ENCODE measurements at places on chromosomes 5 and 9. TPM values are rescaled to one million over a fixed set of nuclear protein-coding genes. Genes with fewer than 3 reads are reported as not detected.

C9 gene
- not detected for total RNA-seq

PIP5KL1 gene
- total RNA-seq: not detected

GRCh38 chr5:12870872-12871539 is 966.8 kb upstream of the CTNND2 start:
- DNase-seq: no peak

GRCh38 chr5:91928754-91929521 is 545.8 kb upstream of the ARRDC3 start:
- no peak for DNase-seq

GRCh38 chr5:111755942-111756381 is 1.0 kb downstream of the NREP start:
- no peak for DNase-seq

DNA sequence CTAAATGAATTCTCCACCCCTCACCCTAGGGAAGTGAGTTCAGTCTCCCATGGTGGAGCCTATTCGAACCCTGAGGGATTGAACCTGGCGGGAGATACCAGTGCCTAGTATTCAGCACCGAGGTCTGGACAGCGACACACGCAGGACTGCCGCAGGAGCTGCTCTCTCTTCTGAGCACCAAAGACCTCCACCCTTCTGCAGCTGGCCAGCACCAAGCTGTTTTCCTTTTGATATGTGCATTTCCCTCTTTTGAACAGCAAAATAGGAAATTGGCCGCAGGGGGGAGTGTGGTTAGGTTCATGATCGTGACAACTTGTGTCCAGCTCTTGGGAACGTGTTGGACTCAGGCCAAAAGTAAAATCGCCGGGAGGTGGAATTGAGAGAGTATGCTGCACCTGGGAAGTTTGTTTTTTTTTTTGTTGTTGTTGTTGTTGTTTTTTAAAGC is 1.2 kb upstream of the PCSK1 start:
- peak; percentile 15 for DNase-seq

SHROOM1 gene
- 0.61 TPM for total RNA-seq

- no peak for DNase-seq
Measured at GRCh38 chr5:83281658-83282057, 189.9 kb upstream of the VCAN start.

GRCh38 chr5:132812123-132812765 is 858 bp upstream of the SOWAHA start:
- no peak for DNase-seq

GRCh38 chr5:125232779-125233230 is 486.4 kb upstream of the ZNF608 start:
- no peak for DNase-seq

DNA sequence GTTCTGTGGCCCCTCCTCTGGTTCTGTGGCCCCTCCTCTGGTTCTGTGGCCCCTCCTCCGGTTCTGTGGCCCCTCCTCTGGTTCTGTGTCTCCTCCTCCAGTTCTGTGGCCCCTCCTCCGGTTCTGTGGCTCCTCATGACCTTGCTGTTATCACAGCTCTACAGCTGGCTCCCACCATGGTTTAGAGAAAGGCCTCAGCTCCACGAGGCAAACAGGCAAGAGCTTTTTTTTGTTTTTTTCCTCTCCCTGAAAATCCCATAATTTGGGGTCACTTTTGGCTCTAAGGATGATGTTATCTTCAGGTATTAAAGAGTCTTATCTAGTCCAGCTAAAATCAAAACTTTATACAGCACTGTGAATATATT is 31.8 kb downstream of the C5orf15 start:
- no peak for DNase-seq

- no peak for DNase-seq
Measured at GRCh38 chr5:27377626-27378025, 339.2 kb upstream of the CDH9 start.

DNA sequence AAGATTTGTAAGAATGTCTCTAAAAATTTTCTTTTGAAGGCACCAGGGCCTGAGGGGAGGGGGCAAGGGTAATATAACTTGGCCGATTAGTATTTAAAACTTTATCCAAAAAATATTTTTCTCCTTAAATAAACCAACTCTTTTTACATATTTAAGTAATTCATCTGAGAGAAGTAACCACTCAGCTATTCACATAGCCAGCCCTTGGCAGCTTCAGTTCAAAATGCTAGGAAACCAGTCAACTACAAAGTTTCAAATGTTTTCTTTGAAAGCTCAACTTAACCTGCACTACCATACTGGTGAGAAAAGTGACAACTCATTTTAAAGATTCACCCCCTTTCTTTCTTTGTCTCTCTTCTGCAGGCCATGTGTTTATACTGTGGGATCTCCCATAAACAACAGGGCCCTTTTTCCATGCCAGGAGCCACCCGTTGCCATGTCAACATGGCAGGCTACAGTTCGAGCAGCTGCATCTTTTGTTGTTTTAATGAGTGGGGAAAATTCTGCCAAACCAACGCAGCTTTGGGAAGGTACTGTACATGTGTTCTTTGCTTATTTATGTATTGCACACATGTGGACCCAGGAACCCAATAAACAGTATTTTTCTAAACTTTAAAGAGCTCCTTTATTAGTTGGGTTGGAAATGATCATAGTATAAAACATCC is 46.3 kb downstream of the AOPEP start:
- no peak for DNase-seq

GRCh38 chr9:127558581-127559246 is 53.4 kb upstream of the STXBP1 start:
- DNase-seq: no peak

DEPDC1B gene
- total RNA-seq: 0.42 TPM

- DNase-seq: no peak
Measured at GRCh38 chr9:447230-448025, 232.8 kb downstream of the DOCK8 start.

ZNF879 gene
- 2.9 TPM for total RNA-seq

SLCO6A1 gene
- total RNA-seq: not detected

DNA sequence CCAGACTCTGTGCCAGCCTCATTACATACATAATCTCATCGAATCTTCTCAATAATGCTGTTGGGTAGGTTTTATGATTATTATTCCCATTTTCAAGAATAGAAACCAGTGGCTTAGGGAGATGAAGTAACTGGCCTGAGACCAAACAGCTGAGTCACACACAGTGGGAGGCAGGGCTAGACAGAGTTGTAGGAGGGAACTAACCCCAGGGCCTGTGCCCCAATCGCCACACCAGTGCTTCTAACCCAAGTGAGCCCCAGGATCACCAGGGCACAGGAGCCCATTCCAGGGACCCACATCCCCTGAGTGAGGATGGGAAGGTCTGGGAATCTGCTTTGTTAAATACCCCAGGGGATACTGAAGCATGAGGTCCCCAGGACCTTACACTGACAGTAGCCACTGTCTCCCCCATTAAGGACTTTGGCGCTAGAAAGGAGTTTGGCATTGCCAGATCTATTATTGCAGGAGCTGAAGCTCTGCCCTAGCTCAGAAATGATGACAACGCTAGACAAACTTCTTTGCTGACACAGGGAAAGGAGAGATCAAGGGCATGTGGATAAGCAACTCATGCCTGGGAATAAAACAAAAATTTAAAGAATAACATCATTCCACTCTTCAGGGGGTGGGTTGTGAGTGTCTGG is 63.8 kb upstream of the PPARGC1B start:
- no peak for DNase-seq

DNA sequence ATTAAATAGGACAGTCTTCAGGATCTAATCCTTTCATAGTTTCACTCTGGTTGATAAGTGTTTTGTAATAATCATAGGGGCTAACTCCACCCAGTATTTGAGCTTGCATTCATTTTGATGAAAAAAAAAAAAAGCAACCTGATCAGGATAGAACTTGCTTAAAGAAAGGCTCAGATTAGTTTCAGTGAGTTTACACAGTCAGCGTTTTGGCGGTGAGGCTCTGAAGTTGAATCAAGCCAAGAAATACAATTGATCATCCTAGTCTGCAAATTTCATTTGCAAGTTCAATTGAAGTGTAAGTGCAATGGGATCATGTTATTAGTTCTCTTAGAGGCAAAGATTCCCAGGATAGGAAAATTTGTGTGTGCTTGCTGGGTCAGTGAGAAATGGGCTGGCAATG is 159.7 kb upstream of the ELL2 start:
- DNase-seq: no peak

DNA sequence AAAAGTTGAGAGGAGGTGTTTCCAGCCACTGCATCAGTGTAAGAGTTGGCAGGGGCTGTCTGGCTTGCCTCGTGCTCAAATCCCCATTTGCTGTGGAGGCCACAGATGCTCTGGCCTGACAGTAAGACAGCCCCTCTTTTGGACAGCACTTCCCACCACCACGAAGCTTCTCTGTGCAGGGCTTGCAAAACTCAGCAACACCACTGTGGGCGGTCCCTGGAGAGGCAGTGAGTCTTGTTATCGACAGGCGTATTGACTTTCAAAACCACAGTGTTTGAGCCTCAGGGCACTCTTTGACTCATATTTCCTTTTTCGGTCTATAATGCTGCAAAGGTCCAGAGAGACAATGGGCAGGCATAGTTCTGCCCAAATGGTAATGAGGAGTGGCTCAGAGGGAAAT is 539.5 kb downstream of the EBF1 start:
- no peak for DNase-seq

- no peak for DNase-seq
Measured at GRCh38 chr9:91825422-91825821, 124.6 kb downstream of the ROR2 start.

DNA sequence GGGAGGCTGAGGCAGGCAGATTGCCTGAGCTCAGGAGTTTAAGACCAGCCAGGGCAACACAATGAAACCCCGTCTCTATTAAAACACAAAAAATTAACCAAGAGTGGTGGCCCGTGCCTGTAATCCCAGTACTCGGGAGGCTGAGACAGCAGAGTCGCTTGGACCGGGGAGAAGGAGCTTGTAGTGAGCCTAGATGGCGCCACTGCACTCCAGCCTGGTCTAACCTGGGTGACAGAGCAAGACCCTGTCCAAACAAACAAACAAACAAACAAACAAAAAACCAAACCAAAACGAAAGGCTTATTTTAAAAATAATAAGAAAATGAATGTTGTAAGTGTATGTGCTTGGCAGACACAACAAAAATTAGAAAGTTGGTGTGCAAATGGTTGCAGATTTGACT is 536.3 kb upstream of the PTPRD start:
- DNase-seq: no peak

SLC28A3 gene
- 0.23 TPM for total RNA-seq

LRRC19 gene
- not detected for total RNA-seq

DNA sequence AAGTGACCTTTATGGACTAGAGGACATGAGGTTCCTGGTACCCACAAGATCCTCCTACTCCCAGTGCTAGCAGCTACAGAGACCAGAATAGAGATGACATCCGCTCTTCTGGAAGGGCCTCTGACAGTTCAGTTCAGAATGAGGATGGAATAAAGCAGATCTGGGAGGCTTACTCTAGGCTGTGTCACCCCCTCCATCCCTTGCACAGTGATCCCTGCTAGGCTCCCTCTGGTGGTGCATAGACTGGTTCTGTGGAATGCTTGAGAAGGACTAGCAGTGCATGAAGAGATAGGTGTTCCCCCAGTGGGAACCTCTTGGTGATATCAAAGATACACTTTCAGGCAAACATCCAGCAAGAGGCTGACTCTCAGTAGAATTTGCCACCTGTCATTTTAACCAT is 83.0 kb downstream of the NPR3 start:
- DNase-seq: no peak

MARCOL gene
- total RNA-seq: not detected

SOX30 gene
- total RNA-seq: not detected

- DNase-seq: no peak
Measured at GRCh38 chr5:103466495-103466894, 96.1 kb downstream of the NUDT12 start.

SEMA4D gene
- total RNA-seq: 41.7 TPM

DNA sequence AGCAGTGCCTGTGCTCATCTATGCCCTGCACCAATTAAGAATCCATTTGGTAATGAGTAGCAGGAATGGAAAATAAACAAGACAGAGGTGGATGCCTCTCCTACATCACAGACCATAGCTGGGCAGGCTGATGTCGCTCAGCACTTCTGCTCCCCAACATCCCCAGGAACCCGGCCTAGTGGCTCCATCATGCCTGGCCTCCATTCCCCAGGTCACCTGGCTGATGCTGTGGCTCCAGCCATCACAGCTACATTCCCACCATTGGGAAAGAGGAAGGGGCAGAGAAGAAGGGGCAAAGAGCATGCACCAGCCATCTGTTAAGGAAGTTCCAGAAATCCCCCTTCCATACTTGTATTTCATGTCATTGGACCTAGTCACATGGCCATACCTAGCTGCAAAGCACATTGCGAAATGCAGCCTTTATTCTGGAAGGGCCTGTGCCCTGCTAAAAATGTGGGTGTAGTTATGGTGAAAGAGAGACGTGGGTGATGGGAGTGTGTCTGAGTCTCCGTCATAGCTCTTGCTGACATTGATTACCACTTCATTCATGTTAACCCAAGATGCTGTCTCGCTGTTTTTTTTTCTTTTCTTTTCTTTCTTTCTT is 86.1 kb upstream of the ADAMTS2 start:
- no peak for DNase-seq

KIF27 gene
- total RNA-seq: 2.0 TPM

SLC36A3 gene
- total RNA-seq: not detected

GRCh38 chr5:41465493-41466171 is 44.8 kb downstream of the PLCXD3 start:
- DNase-seq: no peak

DNA sequence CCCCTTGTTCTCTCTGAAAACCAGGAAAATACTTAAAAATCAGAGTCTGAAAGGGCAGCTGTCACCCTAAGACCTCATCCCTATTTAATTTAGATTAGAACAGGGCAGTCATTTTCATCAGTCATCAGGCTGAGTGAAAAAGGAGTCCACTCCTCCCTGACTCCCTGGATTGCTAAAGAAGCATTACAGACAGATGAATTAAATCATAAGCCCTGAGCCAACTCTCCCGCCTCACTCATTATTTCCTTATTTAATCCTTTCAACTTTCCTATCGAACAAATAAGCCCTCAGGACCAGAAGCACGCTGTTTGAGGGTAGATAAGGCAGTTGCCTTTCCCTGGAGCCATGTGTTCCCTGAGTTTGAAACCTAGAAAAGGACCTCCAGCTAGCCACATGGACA is 201.9 kb upstream of the ANKRD55 start:
- no peak for DNase-seq

TAL2 gene
- total RNA-seq: not detected

DNA sequence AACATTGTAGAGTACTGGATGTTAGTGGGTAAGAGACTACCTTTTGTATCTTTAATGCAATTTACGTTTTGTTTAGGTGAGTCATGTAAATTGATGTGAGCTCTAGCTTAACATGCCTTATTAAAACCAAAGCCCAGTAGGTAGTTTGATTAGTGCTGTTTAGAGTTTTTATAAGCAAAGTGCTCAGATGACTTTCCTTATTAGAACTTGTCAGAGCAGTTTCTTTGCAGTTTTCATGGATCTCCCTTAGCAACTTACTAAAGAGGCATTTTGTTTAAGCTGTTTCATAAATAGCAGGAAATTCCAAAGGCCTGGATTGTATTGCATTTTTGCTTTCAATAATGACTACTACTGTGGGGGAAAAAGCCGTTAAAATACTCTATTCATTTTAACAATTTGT is 14.5 kb downstream of the ZSWIM6 start:
- no peak for DNase-seq

DNA sequence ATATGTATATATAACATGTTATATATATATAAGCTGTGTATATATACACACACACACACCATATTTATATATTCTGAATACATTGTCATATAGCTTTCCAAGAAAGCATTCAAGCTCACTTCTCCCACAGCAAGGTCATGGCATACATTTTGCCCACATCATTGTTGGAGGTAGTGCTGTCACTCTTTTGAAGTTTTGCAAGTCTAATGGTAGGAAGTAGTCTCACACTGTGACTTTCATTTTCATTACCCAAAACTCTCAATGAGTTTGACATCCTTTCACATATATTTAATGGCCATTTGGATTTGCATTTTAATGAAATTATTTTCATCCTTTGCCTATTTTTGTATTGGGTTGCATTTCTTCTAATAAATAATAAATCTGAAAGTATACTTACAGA is 59.8 kb upstream of the COX7C start:
- no peak for DNase-seq
